ENCODE measurements at places on chromosomes 1 and 21.

DNA sequence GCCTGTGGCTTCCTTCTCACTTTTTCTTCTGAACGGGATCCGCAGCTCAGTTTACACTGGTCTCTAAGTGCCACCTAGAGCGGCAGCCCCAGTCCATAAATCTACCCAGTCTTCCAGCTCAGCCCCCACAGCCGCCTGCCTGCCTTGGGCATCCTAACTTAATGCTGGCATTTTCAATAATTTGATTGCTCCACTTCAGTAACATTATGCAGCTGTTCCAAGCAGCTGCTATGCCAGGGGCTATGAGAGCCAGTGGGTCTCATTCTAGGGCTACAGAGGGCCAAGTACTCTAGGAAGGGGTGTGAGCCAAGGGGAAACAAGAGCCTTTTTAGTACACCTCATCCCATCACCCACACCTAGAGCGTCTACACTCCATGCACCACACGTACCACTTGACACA, 48.4 kb upstream of the COA6 start:
- DNase-seq = no peak

GRCh38 chr21:17660452-17660851, 47.8 kb upstream of the BTG3 start:
- no peak for DNase-seq

DNA sequence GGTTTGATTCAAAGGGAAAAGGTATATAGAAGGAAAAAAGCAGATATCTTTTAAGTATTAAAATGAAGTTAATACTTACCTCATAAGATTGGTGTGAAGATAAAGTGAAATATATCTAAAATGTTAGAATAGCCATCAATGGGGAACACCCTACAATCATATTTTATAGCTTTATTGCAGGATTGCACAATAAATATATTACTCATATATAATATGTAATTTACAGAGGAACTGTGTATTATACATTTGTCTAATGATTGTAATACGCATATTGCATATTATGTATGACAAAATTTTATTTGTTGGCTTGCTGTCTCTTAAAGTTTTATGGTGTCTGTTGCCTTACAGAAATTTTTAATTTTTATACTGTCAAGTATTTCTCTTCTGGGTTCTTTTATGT, 47.8 kb downstream of the UCHL5 start:
- no peak for DNase-seq

DNA sequence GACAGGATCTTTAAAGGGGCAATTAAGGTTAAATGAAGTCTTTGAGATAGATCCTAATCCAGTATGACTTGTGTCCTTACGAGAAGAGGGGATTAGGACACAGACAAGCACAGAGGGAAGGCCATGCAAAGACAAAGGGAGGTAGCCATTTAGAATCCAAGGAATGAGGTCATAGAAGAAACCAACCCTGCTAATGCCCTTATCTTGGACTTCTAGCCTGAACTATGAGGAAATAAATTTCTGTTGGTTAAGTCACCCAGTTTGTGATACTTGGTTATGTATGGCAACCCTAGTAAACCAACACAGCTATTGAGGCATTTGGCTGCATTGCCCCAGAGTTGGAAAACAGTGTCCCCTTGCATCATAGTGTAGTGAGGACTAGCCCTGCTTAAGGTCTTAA, 121.3 kb downstream of the MAST2 start:
- no peak for DNase-seq

GRCh38 chr1:64072089-64072793, 131.2 kb upstream of the UBE2U start:
- DNase-seq = no peak

- no peak for DNase-seq
These were observed 111.1 kb downstream of the ATP1B1 start for GRCh38 chr1:169217636-169218035.

DNA sequence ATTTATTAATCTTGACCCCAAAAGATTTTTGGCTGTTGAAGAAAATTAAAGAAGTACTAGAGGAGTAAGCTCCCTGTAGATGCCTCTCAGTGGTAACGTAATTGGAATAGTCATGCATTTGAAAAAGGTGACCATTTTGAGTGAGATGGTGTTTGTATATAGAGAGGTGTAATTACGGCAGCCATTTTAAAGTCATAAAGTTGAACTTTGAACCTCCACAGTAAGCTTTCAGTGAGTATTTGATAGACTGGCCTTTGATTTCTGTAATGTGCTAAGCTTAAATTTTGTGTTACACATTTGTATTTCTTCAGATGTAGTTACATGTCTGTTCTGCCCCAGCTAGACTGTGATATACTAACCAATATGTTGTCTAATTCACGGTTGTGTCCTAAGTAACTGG, 21.5 kb upstream of the TMCO2 start:
- DNase-seq = no peak

GRCh38 chr1:183783342-183783741, 21.6 kb upstream of the RGL1 start:
- no peak for DNase-seq

DNA sequence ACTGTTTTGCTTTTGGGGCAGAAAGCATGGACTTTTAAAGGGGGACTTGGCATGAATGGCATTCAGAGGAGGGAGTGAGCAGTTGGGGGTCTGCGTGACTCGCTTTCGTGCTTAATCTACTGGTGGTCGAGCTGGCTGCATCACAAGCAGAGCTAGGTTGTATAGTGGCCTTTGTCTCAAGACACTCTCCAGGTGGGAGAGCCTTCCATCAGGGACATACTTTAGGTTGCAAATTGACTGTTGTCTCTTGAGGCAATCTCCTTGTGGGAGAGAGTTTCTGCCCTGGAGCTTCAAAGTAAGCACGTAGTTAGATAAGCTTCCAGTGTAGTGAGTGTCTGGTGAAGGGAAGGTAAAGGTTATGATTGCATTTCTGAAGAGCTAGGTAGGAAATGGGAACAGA, 93.9 kb downstream of the C1orf21 start:
- no peak for DNase-seq

GRCh38 chr21:42056996-42057689, 14.0 kb upstream of the UMODL1 start:
- DNase-seq = no peak

DNA sequence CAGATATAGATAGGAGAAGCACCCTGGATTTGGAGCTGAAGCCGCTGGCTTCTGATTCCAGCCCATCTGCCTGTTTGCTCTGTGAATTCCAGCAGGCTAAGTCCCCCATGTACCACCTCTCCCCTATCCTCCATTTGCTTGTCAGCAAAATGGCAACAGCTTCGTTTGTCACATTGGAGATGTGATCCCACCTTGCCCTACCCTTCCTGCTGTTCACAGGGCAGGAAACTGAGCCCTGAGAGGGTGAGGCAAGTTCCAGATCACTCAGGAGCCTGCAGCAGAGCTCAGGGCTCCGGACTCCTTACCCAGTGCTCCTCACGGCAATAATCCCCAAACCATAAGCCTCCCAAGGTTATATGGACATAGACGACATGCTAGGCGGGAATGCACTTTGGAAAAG, 14.9 kb downstream of the SLC2A1 start:
- DNase-seq = no peak

DNA sequence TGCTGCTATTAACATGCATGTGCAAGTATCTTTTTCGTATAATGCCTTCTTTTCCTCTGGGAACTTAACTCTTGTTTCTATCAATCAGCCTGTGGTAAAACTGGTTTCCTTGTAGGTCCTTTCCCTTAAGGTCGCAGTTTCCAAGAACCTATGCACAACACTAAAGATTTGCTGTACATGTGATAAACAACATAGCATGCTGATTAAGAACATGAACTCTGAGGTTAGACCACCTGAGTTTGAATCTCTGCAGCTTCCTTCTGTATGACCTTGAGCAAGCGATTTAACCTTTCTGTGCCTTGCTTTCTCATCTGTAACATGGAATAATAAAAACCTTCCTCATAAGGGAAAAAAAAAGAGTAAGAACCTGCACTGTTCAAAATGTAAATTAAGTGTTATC, 186.4 kb downstream of the RYR2 start:
- DNase-seq = no peak

DNA sequence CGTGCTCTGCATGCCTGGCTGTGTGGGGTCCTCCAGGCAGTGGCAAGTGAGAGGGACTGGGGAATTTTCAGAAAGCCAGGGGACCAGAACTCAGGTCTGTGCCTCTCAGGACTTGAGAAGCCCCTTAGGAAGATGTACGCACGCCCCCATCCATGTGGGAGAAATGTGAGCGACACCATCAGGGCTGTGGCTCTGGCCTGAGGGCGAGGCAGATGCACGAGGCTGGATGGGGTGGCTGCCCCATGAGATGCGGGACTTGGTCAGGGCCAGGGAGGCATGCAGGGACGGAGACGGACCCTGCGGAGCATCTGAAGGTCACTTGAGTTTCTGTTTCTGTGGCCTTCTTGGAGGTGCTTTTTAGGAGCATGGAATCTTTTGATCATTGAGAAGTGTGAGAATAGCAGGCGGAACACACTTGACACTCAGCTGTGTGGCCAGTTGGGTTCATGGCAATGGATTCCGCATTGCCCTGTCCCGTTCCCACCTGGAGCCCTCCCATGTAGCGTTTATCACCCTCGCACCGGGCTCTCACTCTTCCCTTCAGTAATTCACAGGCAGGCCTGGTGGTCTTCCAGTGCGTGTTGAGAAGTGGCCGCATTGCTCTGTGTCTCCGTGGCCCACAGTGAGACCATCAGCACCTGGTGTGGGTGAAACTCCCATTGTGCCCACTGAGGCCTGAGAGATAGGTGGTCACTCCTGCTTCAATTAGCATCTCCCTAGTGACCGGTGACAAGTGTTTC, 30.7 kb upstream of the ACTRT2 start:
- DNase-seq = no peak

GRCh38 chr1:64838486-64838885, 93.6 kb downstream of the RAVER2 start:
- DNase-seq = no peak

DNA sequence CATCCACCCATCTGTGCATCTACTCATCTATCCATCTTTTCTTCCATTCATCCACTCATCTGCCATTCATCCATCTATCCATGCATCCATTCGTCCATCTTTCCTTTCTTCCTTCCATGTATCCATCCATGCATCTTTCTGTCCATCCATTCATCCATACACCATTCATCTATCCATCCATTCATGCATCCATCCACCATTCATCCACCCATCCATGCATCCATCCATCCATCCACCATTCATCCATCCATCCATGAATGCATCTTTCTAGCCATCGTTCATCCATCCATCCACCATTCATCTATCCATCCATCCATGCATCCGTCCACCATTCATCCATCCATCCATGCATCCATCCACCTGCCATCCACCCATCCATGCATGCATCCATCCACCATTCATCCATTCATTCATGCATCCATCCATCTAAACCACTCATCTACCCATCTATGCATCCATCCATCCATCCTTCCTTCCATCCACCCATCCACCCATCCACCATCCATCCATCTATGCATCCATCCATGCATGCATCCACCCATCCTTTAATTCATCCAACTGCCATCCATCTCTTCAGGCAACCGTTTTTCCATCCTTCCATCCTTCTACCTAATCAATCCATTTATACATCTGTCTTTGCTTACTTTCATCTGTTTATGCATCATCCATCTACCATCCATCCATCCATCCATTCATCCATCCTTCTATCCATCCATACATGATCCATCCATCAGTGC, 87.1 kb downstream of the TRIM11 start:
- DNase-seq = no peak

DNA sequence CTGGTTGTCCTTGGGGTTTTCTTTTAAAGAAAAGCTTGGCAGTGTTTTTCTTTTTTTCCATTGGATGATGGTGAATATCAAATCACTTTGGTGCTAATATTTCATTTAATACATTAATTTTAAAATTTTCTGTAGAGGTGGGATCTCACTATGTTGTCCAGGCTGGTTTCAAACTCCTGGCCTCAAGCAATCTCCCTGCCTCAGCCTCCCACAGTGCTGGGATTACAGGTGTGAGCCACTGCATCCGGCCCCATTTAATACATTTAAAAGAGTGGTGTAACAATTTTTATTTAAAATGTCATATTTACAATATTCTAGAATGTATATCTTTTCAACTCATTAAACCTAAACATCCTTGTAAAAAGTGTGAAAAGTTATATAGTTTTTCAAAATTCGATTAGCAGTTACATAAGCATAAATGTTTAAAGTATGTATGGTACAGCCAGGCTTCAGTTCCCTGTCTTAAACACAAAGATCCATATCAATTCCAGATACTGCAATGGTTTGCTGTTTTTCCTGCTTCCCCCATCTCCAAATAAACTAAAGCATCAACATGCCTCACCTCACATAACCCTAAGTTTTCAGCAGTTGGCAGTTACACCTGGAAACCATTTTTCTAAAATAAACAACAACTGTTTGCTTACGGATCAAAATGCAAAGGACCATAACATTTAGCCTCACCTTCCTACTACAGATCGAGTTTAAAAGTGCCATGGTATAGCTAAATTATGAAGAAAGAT, 8.9 kb upstream of the LGALS8 start:
- no peak for DNase-seq

DNA sequence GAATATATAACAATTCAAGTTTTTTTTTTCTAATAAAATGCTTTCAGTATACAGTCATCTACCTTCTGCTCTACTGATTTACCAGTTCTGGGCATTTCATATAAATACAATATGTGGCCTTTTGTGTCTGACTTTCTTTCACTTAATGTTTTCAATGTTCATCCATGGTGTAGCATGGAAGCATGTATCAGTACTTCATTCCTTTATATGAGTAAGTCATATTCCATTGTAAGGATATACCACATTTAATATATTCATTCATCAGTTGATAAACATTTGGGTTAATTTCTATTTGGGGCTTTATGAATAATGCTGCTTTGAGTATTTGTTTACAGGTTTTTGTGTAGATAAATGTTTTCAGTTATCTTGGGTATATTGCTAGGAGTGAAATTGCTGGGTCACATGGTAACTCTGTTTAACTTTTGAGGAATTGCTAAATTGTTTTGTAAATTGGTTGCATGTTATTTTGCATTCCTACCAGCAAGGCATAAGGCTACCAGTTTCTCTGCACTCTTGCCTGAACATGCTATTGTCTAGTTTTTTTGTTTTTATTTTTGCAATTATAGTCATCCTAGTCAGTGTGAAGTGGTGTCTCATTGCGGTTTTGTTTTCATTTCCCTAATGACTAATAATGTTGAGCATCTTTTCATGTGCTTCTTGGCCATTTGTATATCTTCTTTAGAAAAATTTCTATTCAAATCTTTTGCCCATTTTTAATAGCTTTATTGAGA, 206.1 kb downstream of the TM2D1 start:
- DNase-seq = no peak

DNA sequence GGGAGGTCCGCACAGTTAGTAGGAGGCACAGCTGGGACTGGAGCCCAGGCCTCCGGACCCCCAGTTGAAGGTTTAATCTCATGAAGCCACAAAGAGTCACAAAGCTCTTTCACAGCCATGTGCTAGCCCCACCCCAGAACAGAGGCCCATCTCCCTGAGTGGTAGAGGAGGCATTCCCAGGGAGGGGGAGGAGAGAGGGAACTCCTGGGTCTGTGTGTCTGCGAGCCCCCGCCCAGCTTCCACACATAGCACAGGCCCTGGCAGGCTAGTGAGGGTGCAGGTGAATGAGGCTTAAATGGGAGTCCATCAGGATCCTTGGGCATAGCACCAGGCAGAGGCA, 197.8 kb downstream of the MATN1 start:
- no peak for DNase-seq

GRCh38 chr1:89681045-89681729, 48.3 kb downstream of the LRRC8C start:
- DNase-seq = no peak
